Esophagus squamous epithelium (tissue), 5 donors: ENCODE measurements at places on chromosomes 16 and 17.

DNA sequence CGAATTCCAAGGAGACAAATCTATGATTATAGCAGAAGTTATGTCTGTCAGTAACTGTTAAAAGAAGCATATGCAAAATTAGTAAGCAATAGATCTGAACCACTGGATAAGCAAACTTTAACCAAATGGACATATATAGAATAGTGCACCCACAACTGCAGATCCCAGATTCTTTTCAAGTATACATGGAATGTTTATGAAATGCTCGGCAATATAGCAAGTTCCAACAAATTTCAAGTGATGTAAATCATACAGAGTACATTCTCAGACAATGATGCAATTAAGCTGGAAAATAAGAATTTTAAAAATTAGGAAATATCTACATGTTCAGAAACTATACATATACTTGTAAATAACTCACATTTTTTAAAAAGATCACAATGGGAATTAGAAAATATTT is 8.4 kb upstream of the HELZ start:
- no peaks in the 10 kb centered on the region for H3K36me3 ChIP-seq
- no peak for DNase-seq
- peaks cover 8% of the 10 kb centered on the region for H3K4me1 ChIP-seq
- no peak overlapping the region for H3K27ac ChIP-seq

DNA sequence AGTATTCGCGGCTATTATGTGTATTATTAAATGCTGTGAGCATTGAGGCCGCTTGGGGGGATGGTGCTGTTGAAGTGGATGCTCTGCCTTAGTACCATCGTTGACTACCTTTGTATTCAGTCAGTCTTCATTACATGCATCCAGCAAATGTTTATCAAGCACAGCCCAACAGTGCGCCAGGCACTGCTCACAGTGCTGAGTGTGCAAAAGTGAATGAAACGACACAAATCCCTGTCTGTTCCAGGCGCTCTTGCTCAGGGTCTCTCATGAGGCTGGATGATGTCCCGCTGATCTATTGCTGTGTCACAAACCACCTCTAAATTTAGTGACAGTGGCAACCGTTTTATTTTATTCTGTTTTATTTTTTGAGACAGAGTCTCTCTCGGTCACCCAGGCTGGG is 53.8 kb downstream of the OTOA start:
- DNase-seq = no peak
- no peak overlapping the region for H3K4me3 ChIP-seq
- H3K27ac ChIP-seq = no peak overlapping the region
- H3K4me1 ChIP-seq = peaks cover 2% of the 10 kb centered on the region
- no peaks in the 10 kb centered on the region for H3K36me3 ChIP-seq

DNA sequence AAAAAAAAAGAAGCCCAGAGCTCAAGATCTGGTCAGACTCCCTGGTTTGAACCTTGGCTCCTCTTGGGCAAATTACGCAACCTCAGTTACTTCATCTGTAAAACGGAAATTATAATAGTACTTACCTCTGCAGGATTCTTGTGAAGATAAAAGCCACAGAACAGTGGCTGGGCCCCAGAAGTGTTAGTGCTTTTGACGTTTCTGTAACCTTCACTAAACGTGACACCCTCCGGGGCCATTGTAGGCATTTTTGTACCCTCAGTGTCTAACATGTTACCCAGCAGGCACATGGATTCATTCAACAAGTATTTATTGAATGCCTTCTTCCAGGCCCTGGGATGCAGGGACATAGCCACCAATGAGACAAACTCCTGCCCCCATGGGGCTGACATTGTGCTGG is 58.0 kb downstream of the PITPNC1 start:
- H3K4me1 ChIP-seq = peaks cover 30% of the 10 kb centered on the region
- H3K4me3 ChIP-seq = no peak overlapping the region
- no peak for DNase-seq
- H3K27me3 ChIP-seq = no peaks in the 10 kb centered on the region

GRCh38 chr17:1126801-1127550 is 52.8 kb downstream of the ABR start:
- peaks cover 18% of the 10 kb centered on the region for H3K4me1 ChIP-seq
- no peak overlapping the region for H3K4me3 ChIP-seq
- DNase-seq = no peak
- no peaks in the 10 kb centered on the region for H3K36me3 ChIP-seq
- H3K27me3 ChIP-seq = peaks cover 5% of the 10 kb centered on the region

- DNase-seq = no peak
- H3K27me3 ChIP-seq = no peaks in the 10 kb centered on the region
- no peak overlapping the region for H3K27ac ChIP-seq
- no peak overlapping the region for H3K4me3 ChIP-seq
- H3K4me1 ChIP-seq = no peaks in the 10 kb centered on the region
- no peaks in the 10 kb centered on the region for H3K36me3 ChIP-seq
These were observed 37.9 kb downstream of the IRF8 start for GRCh38 chr16:85936816-85937215.

- no peaks in the 10 kb centered on the region for H3K36me3 ChIP-seq
- H3K4me3 ChIP-seq = no peak overlapping the region
- peaks cover 11% of the 10 kb centered on the region for H3K4me1 ChIP-seq
- no peak overlapping the region for H3K27ac ChIP-seq
- DNase-seq = no peak
- no peaks in the 10 kb centered on the region for H3K27me3 ChIP-seq
These were observed 1.8 kb downstream of the SGF29 start for GRCh38 chr16:28555561-28555960.

GRCh38 chr17:39225308-39225958 is at the start of gene STAC2:
STAC2 (minus strand) TSS chr17:39225945; CDS start chr17:39225502, 443 bp downstream.
- no peak for DNase-seq
- H3K27me3 ChIP-seq = peaks cover 8% of the 10 kb centered on the region
- H3K4me1 ChIP-seq = peaks cover 18% of the 10 kb centered on the region
- no peaks in the 10 kb centered on the region for H3K36me3 ChIP-seq

DNA sequence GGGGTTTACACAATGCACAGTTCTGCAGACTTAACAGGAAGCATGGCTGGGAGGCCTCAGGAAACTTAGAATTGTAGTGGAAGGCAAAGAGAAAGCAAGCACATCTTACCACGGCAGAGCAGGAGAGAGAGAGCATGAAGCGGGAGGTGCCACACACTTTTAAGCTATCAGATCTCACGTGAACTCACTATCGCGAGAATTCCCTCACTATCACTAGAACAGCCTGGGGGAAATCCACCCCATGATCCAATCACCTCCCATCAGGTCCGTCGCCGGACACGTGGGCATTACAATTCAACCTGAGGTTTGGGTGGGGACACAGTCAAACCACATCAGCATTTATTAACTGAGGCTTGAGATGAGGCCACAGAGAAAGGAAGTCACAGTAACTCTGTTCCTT is 326.7 kb downstream of the C16orf95 start:
- no peaks in the 10 kb centered on the region for H3K27me3 ChIP-seq
- no peaks in the 10 kb centered on the region for H3K36me3 ChIP-seq
- no peaks in the 10 kb centered on the region for H3K4me1 ChIP-seq
- no peak overlapping the region for H3K27ac ChIP-seq

DNA sequence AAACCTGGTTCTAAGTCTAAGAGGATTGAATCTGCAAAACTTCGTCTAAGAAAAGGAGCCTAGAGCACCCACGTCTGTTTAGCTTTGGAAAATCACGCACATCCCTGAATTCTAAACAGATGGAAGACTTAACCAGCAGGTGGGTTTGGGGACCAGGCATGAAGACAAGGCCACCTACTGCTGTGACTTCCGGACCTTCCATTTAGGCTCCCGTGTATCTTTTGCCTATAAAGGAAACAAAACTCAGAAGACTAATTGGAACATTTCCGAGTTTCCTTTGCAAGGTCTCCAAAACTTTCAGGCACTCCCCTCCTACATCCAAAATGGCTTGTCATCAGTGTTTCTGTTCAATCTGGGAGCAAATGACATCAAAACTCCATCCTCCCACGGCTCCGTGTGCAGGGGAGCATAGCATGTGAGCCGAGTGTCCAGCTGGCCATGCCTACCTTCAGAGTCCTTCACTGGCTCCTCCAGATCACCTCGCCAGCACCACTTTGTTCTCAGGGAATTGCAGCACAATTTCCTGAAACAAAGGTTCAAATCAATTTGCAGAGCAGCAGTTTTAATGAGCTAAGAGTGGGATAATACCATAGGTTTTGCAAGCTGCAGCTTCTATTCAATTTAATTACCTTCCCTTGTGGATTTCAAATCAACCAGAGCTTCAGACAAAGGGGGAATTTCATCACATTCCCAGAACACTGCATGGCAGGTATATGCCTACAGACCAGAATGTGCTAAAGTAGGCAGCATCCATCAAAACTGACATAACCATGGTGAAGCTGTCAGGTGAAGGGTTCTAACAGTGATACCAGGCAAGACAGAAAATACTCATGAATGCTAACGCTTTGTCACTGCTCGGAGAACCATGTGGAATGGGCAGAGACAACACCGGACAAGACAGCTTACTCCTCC is 23.5 kb downstream of the CACNG1 start:
- no peak for DNase-seq
- H3K27me3 ChIP-seq = no peaks in the 10 kb centered on the region
- H3K27ac ChIP-seq = no peak overlapping the region
- no peak overlapping the region for H3K4me3 ChIP-seq
- no peaks in the 10 kb centered on the region for H3K4me1 ChIP-seq

DNA sequence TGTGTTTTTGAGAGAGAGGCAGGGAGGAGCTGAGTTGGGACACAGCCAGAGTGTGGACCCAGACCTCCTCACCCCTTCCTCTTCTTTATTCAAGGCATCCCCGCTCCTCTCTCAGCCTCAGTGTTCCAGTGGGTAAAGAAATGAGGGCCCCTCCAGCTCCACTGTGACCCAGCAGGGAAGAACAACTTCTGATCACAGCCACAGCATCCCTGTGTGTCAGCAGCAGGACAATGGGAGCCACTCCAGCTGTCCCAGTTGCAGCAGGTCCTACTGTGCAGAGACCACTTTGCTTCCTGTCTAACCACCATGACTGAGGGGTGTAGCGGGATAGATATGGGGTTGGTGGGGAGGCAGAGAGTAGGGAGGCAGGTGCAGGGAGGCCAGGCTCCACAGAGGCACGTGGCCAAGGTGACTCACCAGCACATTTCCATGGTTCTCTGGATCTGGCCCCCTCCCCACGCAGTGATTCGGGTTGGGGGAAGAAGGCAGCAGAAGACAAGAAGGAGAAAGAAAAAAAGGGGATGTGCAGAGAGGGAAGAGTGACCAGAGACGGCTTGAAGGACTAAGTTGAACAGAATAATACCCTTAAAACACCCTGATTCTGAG is 24.5 kb downstream of the PIK3R5 start:
- peak overlapping the region; percentile 60 for H3K27ac ChIP-seq
- H3K27me3 ChIP-seq = no peaks in the 10 kb centered on the region
- H3K4me3 ChIP-seq = no peak overlapping the region
- H3K36me3 ChIP-seq = no peaks in the 10 kb centered on the region
- no peak for DNase-seq
- H3K4me1 ChIP-seq = peaks cover 11% of the 10 kb centered on the region

DNA sequence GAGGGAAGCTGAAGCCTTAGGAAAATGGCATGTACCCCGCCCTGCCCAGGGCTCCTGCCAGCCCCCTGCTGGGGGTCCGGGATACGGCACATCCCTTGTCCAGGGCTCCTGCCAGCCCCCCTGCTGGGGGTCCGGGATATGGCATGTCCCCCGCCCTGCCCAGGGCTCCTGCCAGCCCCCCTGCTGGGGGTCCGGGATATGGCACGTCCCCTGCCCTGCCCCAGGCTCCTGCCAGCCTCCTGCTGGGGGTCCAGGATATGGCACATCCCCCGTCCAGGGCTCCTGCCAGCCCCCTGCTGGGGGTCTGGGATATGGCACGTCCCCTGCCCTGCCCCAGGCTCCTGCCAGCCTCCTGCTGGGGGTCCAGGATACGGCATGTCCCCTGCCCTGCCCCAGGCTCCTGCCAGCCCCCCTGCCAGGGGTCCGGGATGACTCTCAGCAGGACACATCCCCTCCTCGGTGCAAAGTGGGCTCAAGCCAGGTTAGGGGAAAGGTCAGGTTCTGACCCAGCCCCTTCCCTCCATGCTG is 43.2 kb downstream of the RPH3AL start:
- H3K27ac ChIP-seq = no peak overlapping the region
- H3K4me1 ChIP-seq = no peaks in the 10 kb centered on the region
- no peaks in the 10 kb centered on the region for H3K27me3 ChIP-seq
- no peak overlapping the region for H3K4me3 ChIP-seq
- DNase-seq = no peak
- H3K36me3 ChIP-seq = no peaks in the 10 kb centered on the region

DNA sequence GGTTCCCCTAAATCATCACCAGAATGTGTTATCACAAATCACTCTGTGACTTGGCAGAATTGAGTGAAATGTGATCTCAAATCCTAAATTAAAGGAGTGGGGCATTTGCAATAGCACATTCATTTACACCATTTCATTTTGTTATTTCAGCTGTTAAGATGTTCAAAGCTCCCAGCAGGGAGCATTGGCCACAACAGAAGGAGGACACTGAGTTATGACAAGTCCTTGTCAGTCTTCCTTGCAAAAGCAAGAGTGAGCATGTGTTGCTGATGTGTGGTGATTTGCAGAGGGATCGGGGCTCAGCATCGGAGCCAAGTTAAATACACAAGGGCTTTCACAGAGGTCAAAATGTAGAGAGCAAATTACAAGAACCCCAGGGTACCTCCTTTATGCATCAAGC is 372.2 kb upstream of the CDH5 start:
- H3K36me3 ChIP-seq = no peaks in the 10 kb centered on the region
- no peak overlapping the region for H3K4me3 ChIP-seq
- no peak for DNase-seq

GRCh38 chr17:61431594-61432311 is 20.5 kb upstream of the TBX4 start:
- H3K4me1 ChIP-seq = no peaks in the 10 kb centered on the region
- H3K27ac ChIP-seq = no peak overlapping the region
- no peak overlapping the region for H3K4me3 ChIP-seq
- no peak for DNase-seq
- H3K36me3 ChIP-seq = no peaks in the 10 kb centered on the region
- no peaks in the 10 kb centered on the region for H3K27me3 ChIP-seq

DNA sequence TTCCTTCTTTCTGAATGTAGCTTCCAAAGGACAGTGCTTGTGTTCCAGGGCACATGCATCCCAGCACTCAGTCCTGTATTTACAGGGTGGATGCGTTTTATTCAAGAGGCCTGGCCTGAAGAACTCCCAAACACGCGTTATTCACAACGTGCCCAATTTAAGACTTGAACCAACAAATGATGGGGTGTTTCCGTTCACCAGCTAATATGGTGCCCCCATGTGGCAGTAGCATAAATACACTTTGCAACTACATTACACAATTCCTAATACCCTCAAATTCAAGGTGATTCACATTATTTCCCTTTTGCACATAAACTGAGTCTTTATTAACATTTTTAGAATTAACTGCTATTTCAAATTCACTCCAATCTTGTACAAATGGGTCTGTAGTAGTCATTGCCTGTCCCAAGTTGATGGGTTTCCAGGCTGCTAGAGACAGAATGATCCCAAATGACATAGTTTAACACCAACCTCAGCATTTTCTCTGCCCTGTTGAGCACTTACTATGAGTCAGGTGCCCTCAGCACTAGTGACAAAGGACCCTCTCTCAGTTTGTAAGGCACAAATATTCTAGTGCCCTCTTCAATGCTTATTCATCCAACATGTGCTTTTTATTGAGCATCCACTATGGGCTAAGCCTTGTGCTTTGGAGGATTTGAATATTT is 26.9 kb downstream of the HSD17B2 start:
- no peaks in the 10 kb centered on the region for H3K27me3 ChIP-seq
- H3K4me3 ChIP-seq = no peak overlapping the region
- H3K27ac ChIP-seq = peak overlapping the region; percentile 83
- DNase-seq = no peak
- peaks cover 34% of the 10 kb centered on the region for H3K4me1 ChIP-seq
- no peaks in the 10 kb centered on the region for H3K36me3 ChIP-seq

GRCh38 chr17:40418428-40418706 is 671 bp upstream of the TOP2A start:
- peaks cover 17% of the 10 kb centered on the region for H3K4me1 ChIP-seq
- peak overlapping the region; percentile 75 for H3K27ac ChIP-seq
- DNase-seq = no peak
- peaks cover 5% of the 10 kb centered on the region for H3K27me3 ChIP-seq
